Caudate nucleus (tissue), 63 donors: ENCODE measurements at places on chromosomes 1 and 21.

DNA sequence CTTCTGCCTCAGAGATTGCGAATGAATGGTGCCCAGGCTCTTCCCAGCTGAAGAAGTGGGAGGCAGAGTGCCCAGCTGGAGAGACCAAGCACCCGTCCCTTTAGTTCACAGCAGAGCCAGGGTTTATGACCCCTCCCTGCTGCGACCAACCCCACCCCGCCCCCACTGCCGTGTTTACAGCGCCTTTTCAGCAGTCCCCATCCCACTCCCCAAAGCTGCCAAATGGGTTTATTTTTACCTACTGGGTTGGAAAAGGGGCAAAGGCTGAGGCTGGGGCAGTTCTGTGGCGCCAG is 23.6 kb downstream of the DYRK3 start:
- no peak for DNase-seq

DNA sequence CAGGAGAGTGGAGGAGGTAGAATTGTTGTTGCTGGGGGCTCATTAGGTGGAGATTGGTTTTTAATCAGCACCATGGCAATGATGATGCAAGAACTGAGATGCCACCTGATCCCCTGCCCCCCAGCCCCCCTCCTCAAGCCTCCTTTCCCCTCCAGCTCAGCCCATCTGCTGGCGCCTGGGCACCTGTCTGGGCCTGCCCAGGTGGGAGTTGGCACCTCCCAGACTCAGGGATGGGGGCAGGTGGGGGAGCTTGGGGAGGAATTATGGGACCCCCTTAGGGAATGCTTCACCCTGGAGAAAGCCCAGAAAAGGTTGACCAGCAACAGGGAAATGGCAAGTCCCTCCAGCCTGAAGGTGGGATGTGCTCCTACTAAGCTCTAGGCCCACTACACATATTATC is 1.5 kb upstream of the NHLH1 start:
- DNase-seq = no peak

GRCh38 chr21:31316488-31317169 is 27.4 kb downstream of the TIAM1 start:
- DNase-seq = no peak

- no peak for DNase-seq
Observed at GRCh38 chr1:75135573-75136194, 1.5 kb downstream of the LHX8 start.

DNA sequence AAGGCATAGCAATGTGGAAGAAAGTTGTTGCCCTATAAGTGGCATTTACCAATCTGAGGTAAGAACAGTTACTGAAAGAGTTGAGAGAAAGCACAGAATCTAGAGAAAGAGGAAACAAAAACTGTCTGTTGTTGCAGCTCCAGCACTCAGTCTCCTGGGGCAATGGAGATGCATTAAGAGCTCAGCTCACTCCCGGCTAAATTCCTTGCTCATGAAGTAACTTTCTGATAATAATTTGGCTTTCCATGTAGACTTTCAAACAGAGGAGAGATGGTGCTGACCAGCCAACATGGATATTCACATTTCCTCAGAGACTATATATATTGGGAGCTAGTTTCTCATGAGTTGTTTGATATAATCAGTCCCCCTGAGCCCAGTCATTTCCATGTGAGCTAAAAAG is 135.3 kb downstream of the GDAP2 start:
- DNase-seq = no peak

DNA sequence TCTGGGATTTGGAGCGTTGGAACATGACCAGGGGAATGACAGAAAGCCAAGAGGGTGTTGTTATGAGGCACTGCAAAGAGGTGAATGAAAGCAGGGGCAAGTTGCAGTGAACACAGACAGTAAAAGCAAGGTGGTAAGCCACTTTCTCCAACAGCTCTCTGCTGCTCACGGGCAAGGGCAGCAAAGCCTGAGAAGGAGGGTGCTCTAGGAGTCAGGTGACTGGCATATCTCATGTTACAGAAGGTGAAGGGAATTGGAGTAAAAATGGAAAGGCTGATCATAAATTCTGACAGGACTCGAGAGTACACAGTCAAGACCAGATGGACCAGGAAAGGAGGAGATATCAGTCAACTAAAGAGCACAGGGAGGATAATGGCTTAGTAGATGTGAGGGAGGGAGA is 14.5 kb downstream of the VAV3 start:
- no peak for DNase-seq

GRCh38 chr1:97089173-97089572 is 367.6 kb downstream of the PTBP2 start:
- no peak for DNase-seq

DNA sequence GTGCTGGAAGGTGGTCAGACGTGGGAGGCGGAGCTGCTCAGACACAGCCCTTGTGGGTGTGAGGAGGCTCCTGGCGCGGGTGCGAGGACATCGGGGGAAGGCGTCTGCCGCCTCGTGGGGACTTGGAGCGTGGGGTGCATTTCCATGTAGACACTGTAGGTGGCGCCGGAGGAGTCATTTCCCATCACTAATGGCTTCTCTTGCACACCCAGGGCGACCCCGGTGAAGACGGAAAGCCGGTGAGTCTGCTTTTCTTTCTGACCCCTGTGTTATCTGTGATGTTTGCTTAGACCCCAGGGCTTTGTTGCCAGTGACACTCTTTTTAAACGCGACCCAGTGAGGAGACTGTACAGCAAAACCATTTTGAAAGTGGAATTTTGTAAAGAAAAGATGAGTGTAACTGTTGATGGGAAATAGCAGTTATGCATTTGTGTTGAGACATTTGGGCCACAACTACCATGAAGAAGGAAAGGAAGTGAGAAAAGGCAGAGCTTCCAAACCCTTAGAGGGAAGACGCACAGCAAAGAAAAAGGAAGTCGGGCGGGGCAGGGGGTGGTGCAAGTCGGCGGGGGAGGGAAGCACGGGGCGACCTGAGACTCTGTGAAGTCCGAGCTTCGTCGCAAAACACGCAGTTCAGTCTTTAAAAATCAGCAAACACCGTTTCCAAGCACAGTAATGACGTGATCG is 64.0 kb downstream of the SLC19A1 start:
- DNase-seq = peak; percentile 62

DNA sequence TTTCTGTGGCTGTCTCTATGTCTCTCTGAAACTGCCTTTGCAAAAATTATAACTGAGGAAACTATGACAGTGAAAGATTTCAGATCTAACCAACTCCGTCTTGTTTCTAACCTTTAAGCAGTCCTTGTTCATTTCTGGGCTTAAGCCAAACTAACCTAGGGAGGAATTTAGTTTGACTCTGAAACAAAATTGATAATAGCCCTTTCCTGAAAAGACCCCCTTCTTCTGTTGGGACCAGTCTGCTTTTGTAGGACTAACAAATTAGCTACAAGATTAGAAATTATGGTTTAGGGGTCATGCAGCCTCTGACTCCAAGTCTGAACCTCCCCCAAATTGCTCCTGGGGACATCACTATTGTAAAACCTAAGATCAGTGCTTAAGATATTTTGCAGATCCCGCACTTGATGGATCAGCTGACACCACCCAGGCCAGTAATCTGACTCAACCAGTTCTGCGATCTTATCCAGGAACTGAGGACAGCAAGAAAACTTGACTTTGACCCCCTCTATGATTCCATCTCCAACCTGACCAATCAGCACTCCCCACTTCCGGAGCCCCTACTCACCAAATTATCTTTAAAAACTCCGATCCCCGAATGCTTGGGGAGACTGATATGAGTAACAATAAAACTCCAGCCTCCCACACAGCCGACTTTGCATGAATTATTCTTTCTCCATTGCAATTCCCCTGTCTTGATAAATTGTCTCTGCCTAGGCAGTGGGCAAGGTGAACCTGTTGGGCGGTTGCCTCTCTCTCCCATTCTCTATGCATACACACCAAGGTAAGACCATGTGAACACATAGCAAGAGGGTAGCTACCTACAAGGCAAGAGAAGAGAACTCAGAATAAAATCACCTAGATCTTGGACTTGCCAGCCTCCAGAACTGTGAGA is 11.1 kb upstream of the TRIM63 start:
- DNase-seq = no peak

DNA sequence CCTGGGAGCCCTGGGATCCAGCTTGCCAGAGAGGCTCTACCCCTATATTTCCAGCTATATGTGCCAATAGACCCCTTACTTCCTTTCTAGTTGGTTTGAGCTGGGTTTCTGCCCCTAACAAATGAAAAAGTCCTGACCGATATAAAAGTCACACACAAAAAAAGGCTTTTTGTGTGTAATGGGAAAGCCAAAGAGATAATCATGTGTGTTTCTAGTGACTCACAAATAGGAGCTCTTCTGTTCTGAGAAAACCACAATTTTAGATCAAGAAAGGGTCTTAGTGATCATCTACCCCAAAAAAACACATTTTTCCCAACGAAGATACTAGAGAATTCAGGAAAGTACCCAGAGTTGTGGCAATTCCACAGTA is 23.0 kb upstream of the PLEKHA6 start:
- no peak for DNase-seq

GRCh38 chr1:95832370-95832769 is 598.4 kb downstream of the RWDD3 start:
- DNase-seq = no peak

- no peak for DNase-seq
Observed at GRCh38 chr1:206716870-206717673, 32.4 kb downstream of the MAPKAPK2 start.

- no peak for DNase-seq
Observed at GRCh38 chr1:3058263-3059030, 10.6 kb upstream of the PRDM16 start.

- DNase-seq = no peak
Observed at GRCh38 chr21:42835211-42835610, 44.1 kb downstream of the WDR4 start.

- no peak for DNase-seq
Observed at GRCh38 chr1:57959531-57960241, 535.8 kb upstream of the DAB1 start.

- DNase-seq = no peak
Observed at GRCh38 chr1:245870698-245871097, 636.4 kb downstream of the SMYD3 start.

DNA sequence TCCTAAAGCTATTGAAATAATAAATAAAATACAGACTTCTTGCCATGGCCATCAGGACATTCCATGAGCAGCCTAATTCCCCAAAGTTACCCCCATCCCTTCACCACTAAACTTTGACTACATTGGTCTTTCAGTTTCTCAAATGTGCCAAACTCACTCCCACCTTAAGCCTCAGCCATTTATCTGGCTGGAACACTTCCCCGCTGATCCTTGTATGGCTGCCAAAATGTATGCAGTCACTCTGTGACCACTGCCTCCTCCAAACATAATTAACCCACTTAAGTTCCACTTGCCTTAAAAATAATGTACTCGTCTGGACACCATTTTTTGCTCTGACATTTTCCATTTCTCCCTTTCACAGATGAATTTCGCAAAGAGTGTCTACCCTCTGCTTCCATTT is 407.4 kb downstream of the NTNG1 start:
- no peak for DNase-seq

DNA sequence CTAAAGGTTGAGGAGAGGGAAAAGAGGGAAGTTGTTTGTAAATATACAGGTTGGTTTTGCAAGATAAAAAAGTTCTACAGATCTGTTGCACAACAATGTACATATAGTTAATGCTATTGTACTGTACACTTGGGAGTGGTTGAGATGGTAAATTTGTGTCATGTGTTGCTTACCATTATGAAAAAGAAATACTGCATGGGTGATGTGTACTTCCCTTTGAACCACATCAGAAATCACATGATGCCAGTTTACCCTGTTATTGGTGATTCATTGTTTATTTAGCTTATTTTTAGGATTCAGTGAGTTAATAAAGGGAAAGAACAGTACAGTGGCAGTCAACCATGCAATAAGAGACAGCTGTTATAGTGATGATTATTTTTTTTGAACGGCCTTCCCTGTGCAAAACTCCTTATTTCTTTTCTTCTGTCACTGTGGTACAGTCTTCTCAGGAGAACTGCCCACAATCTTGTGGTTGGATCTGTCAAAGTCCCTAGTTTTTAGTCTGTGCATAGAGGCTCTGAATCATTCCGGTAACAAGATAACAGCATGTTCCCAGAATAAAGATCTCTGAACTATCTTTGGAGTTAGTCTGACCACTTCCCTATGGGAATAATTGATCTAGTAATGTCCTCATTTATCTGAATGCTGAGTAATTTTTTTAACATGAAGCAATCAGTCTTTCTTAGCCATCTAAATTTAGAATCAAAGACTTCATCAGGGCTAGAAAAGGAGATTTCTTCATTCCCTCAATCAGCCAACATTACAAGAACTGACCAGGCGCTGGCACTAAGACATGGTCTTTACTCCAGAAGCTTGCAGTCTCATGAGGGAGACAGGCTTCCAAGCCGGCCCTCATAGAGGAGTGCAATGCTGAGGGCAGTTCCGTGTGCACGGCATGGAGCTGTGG is 84.2 kb downstream of the SH3GLB1 start:
- DNase-seq = no peak

DNA sequence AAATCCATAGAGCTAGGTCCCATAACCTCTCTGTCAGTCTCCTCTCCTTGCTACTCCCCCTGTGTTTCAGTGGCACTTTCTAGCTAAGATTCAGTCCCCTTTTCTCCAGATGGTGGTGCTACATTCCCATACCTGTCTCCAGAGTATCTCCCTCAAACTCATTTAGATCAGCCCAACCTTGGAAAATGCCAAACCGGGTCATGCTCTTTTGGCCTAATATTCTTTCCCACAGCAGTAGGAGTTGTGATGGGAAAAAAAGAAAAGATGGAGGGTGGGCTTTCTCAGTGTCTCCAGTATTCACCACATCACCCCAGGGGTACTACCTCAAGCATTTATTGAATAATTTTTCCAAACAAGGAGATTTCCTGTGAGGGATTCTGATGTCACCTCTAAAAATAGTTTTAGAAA is 3.2 kb upstream of the RXFP4 start:
- no peak for DNase-seq

DNA sequence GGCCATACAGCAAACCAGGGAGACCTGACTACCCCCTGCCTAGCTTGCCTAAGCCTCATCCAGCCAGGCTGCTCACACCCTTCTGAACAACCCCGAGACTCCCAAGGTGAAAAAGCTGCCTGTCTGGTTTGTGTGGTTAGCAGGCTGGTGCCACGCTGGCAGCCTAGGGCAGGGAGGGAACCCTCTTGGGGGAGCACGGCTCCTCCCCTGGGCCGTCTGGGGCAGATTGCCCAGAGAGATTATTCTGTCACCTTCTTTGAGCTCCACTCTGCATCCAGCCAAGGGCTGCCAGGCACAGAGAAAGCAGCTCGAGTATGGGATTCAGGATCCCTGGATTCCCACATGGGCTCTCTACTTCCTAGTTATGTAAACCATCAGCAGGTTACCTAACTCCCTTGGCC is 27.5 kb upstream of the TCEA3 start:
- no peak for DNase-seq

DNA sequence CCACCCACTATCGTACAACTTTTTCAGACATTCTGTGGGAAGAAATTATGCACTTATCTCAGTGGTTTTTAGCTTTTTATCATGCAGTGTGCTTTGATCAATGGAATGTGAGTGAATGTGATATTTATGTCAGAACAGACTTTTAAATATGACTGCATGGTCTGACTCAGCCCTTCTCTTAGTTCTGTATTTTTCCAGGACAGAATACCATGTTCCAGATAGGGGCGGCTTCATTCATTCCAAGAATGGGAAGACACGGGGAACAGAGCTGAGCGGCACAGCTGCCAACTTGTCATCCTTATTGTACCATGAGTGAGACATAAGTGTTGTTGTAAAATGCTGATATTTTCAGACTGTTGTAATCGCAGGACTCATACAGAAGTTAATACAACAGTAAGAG is 214.6 kb upstream of the NCAM2 start:
- DNase-seq = no peak
